Left lung (tissue), 14 donors: ENCODE measurements at places on chromosomes 5 and 9. TPM values are rescaled to one million over a fixed set of nuclear protein-coding genes. Genes with fewer than 3 reads are reported as not detected.

The CDX1 gene
- polyA plus RNA-seq: 0.60 TPM

The ADAMTSL1 gene
- 21.0 TPM for polyA plus RNA-seq

The SCGB3A2 gene
- polyA plus RNA-seq: 1,703 TPM

The TRIM41 gene
- polyA plus RNA-seq: 27.6 TPM

The ARSI gene
- 19.2 TPM for polyA plus RNA-seq

The OGN gene
- polyA plus RNA-seq: 153 TPM

DNA sequence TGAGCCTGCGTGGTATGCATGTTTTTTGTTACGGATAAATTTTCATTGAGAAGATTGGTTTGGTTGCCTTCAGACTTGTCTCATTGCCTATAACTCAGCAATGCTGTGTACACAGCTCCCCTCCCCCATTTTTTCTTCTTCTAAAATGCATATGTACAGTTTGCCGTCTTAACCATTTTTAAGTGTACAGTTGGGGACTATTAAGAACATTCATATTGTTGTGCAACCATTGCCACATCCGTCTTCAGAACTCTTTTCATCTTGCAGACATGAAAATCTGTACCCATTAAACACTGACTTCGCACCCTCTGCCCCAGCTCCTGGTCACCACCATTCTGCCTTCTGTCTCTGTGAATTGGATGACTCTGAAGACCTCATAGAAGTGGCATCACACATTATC lies 6.2 kb downstream of the EXOC3 start:
- DNase-seq: no peak

DNA sequence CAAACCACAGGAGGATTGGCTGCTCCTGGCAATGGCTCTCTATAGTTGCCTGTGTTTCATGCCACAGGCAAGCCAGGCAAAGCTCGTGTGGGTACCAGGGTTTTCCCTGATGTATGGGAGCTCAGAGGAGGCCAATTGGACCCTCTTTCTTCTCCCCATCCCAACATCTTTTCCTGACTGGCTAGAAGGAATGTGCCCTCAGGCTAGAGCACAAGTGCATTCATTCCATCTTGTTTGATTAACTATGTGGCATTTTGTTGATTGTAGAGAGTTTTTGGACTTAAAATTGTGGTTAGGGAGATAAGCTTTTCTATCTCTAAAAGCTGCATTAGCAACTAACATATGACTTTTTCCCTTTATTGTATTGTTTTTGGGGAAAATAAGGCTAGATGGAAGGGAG lies 561.3 kb downstream of the PSAT1 start:
- no peak for DNase-seq

DNA sequence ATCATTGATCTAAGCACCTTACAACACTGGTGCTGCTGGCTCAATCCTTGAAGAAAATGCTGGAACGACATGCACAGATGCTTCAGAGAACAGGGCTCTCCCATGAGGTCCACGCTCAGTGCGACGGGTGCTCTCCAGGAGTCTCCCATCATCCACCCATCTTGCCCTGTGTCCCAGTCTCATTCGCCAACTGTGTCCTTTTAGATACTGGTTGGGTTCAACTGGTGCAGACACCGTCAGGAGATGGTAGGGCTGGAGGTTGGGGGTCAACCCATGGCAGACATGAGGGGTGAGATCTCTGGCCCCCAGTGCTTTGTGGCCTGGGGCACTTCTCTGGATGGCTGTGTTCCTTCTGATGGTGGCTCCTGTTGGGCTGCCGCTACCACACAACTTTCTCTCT lies 1.6 kb upstream of the OBP2B start:
- DNase-seq: no peak
